Neural progenitor cell (in vitro differentiated cells): ENCODE measurements at places on chromosomes 5 and 9.

- DNase-seq = no peak
Observed at GRCh38 chr9:113542741-113543140, 79.2 kb downstream of the RGS3 start.

- DNase-seq = peak; percentile 91
Observed at GRCh38 chr5:124263680-124264491, 482.6 kb downstream of the ZNF608 start.

DNA sequence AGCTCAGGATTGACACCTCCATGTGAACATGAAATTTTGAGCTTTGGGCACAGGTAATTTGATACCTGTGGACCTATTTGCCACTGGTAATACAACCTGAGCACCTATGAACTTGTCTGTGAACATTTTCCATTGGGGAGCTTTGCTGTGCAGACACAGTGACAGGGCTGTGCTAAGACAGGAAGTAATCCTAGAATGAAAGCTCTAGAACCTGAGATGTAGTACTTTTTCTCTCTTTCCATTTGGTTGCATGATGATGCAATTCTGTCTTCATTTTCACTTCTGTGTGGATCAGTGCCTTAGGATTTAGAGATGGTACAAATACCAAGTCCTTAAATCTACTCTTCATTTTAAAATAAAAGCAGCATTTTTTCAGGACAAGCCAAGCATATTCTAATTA lies 216.9 kb downstream of the NR3C1 start:
- no peak for DNase-seq

DNA sequence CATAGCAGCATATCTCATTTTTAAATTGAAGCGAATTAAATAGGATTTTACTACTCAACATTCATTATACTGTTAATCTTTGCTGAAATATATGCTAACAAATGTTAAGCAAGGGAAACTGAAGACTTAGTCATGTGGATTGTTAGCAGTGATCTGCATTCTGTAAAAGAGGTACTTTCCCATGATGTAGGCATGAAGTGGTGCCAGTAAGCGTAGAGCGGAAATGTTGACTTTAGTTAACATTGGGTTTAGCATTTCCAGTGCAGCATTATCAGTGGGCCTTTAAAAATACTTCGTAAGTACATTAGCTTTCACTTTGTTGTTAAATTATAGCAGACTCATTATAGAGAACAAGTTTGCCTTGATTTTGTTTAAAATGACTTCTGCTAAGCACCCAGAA lies 130.3 kb downstream of the CDC42SE2 start:
- DNase-seq = no peak

- no peak for DNase-seq
Observed at GRCh38 chr5:115542086-115542485, 2.5 kb downstream of the FEM1C start.

- no peak for DNase-seq
Observed at GRCh38 chr9:71108937-71109336, 12.5 kb downstream of the TRPM3 start.

- DNase-seq = no peak
Observed at GRCh38 chr5:3837506-3837905, 241.9 kb downstream of the IRX1 start.

- DNase-seq = no peak
Observed at GRCh38 chr5:79873187-79873586, 117.9 kb downstream of the MTX3 start.
